NCI-H1694 (cell line): ENCODE measurements at places on chromosomes 6 and 20.

DNA sequence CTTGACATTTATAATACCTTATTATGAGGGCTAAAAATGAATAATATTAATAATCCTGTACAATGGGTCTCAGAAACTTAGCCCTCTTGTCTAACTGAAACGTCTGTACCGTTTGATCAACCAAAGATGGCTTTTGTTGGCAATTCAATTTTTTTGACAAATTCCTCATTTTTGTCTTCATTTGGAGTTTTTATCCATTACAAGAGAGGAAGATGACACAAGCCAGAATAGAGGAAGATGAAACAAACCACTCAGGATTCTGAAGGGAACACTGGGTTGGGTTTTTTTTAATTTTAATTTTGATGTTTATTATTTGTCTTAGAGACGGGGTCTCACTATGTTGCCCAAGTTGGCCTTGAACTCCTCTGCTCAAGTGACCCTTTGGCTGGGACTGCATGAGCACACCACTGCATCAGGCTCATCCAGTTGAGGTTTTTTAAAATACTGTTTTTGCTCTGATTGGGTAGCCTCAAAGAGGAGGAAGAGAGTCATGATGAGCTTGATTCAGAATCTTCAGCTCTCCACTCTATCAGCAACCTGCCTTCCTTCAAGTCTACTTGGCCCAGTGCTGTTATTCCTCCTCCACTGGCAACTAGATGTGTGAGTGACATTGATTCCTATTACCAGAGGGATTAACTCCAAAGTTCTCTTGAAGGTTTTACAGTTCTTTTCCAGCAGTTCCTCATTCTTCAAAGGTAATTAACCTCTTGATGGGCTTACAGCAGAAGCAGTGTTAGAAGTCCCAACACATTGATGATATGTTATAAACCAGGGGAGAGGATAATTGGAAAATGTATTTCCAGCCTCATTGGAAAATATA lies 71.3 kb downstream of the ATXN1 start:
- no peak for DNase-seq

GRCh38 chr20:20827992-20828597 lies 115.7 kb upstream of the RALGAPA2 start:
- DNase-seq, result no peak

GRCh38 chr6:149137594-149137993 lies 179.9 kb upstream of the TAB2 start:
- no peak for DNase-seq

DNA sequence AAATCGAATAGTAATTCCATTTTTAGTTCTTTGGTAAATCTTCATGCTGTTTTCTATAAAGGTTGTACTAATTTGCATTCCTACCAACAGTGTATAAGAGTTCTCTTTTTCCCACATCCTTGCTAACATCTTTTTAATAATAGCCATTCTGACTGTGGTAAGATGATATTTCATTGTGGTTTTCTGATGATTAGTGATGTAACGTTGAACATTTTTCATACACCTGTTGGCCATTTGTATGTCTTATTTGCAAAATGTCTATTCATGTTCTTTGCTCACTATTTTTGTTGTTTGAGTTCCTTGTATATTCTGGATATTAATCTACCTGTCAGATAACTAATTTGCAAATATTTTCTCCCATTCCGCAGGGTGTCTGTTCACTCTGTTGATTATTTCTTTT lies 64.5 kb downstream of the LIN28B start:
- no peak for DNase-seq

DNA sequence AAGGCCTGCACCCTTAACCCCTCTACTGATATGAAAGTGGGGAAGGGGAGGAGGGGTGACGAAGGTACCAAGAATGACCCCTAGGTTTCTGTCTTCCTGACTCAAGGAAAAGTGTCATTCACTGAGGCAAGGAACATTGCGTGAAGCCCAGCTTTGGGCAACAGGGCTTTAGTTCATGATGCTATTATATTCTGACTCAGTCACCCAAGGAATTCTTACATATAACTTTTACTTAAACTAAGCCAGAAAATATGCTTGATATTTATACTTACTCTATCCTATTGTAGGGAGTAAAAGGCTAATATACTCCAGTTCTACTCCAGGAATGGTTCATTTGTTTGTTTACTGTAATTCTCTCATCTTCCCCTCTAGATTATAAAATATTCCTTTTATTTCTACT lies 60.5 kb downstream of the DOP1A start:
- no peak for DNase-seq

- no peak for DNase-seq
These were observed 123.7 kb downstream of the IRF4 start for GRCh38 chr6:515267-515666.

DNA sequence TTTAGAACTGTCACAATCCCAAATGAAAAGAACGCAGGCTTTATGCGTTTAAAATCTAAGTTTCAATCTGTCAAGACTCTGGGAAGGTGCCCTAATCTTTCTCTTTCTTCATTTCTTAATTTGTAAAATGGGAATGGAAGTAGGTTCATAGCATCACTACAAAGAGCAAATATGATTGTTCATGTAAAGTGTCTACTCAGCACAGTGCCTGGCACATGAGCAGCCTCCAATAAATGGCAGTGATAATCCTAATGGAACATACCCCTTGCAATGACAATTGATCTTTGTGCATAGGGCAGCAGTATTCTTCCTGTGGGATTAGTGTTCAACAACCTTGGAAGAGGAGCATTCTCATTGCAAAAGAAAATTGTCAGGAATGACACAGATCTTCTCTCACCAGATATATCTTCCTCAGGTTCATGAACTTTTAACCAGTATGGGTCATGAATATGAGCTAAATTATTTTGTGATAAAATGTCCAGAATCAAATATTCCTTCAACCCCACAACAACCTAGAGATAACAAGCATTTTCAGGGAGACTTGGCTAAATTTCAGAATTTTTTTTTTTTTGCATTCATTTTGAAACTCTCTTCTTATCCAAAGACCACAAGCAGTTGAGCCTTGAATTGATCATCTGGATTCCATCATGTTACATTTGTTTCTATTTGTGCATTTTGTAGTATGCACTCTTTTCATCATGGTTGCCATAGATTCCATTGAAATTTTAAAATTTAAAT lies 149.1 kb downstream of the TBX18 start:
- DNase-seq, result no peak

DNA sequence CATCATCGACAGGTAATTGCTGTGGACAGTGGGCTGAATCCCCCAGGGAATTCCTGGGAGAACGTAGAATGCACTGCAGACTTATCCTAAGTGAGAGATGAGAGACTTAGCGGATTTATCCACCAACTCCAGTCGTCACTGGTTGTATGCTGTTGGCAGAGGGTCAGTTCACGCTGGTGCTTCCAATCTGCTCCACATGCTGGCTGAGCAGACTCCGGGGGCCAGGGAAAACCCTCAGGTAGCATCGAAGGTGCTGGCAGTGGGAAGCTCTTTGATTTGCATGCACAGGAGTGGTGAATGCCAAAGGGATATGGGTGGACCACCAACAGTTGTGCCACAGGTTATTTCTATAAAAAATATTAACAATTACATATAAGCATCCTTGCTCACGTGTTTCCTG lies 20.2 kb downstream of the TTLL9 start:
- DNase-seq, result no peak

- DNase-seq, result no peak
These were observed 40.2 kb upstream of the NEDD9 start for GRCh38 chr6:11272491-11273192.

GRCh38 chr20:37535443-37536132 lies 7.9 kb upstream of the BLCAP start:
- no peak for DNase-seq

DNA sequence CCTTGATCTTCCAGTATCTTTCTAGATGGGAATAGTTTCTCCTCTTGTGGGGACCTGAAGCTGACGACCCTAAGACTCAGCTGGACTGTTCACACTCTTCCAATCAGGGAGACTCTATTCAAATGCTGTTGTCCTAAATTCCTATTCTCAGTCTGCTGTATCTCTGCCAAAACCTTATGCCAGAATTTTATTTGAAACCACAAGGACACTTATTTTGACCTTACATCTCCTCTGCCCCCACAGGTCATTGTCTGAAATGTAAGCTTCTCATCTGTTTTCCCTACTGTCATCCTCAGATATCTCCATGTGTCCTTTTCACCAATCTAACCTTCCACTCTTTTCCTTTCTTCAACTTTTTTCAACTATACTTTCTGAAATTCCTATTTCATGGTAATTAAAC lies 289.5 kb upstream of the SGK1 start:
- no peak for DNase-seq

GRCh38 chr6:107833136-107833535 lies 9.0 kb upstream of the SCML4 start:
- no peak for DNase-seq

DNA sequence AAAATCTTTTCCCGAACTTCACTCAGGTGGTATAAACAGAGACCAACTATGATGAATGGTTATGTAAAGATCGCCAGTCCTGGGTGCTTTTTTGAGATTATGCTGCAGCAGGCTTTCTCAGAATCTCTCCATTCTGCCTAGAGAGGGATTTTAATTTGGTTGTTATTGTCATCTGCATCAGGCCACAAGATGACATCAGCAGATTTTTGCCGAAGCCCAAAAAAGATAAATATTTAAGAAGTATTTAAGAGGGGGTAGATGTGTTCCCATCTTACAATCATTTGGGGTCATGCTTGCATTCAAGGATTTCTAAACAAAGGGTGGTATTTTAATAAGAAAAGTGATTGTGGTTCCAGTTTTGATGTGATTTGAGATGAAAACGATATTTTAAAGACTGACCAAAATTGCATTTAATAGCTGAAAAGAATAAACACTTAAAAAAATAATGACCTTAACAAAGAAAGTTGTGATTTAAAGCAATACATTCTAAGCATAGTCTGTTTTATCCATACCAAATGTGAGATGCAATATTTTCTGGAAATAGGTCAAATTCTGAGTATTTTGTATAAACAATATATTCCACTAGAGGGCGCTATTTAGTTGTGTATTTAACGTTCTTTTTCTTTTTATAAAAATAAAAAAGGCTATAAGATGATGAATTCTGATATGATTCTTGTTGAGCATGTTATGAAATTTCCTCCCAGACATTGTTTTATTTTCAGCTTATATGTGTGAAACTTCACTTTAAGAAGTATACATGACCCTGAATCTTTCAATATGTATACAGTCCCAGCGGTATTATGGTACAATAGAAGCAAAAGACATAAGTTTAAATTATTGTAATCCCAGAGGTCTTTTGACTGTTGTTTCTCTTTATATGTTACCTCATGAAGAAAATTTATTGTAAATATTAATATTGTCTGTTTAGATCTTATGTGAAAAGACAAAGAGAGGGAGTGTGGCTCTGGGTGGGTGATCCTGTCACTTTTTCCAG lies 51.0 kb upstream of the ZFP64 start:
- DNase-seq, result peak; percentile 37

DNA sequence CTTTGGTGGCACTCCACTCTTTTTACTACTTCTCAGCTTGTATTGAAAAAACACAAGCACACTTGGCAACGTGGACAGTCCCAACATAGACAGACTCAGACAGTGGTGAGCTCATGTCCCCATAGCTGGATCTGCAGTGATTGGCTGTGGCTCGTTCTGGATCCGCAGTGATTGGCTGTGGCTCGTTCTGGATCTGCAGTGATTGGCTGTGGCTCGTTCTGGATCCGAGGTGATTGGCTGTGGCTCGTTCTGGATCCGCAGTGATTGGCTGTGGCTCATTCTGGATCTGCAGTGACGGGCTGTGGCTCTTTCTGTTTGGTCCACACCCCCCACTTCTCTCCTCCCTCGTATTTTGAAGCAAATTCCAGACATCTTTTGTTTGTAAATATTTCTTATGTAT lies 28.0 kb downstream of the OSBPL2 start:
- no peak for DNase-seq

- DNase-seq, result no peak
These were observed 62.8 kb downstream of the PHACTR3 start for GRCh38 chr20:59667131-59667530.

DNA sequence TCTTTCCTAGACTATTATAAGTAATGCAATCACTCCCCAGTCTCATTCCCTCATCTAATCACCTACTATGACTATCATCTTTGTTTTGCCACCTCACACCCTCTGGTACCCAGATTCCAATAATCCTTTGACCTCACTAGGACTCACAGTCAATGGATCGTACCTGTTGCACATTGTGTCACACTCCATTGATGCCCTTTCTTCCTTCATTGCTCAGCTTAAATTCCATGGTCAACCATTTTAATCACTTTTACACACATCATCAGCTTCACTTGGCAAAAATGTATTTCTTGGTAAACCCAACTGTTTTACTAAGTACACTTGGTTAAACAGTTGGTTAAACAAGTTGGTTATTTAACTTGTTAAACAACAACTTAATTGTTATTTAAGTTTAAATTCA lies 44.0 kb downstream of the CEP162 start:
- no peak for DNase-seq

- no peak for DNase-seq
These were observed 32.7 kb downstream of the SLX4IP start for GRCh38 chr20:10467681-10468339.

- no peak for DNase-seq
These were observed 848.8 kb downstream of the TFAP2A start for GRCh38 chr6:9566096-9566495.

DNA sequence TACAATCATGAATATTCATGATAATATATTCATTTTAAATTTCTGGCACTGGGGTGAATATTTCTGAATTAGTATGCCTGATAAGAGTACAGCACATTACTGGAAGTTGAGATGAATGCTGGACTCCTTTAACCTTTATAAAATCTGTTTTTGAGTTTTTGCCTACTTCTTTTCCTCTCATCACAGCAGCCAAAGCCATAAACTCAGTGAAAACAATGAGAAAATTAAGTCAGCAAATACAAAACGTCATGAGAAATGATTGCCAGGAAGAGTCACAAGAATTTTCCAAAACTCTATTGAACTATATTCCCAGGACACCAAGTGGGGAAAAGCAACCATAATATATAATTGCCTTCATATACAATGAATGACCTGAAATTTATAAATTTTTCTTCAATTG lies 837.6 kb downstream of the TBC1D32 start:
- no peak for DNase-seq

- DNase-seq, result no peak
These were observed 21.0 kb downstream of the LATS1 start for GRCh38 chr6:149696901-149697300.

GRCh38 chr6:111406200-111406721 lies 76.8 kb downstream of the REV3L start:
- DNase-seq, result no peak

GRCh38 chr20:4086771-4087687 lies 71.7 kb upstream of the RNF24 start:
- DNase-seq, result no peak

DNA sequence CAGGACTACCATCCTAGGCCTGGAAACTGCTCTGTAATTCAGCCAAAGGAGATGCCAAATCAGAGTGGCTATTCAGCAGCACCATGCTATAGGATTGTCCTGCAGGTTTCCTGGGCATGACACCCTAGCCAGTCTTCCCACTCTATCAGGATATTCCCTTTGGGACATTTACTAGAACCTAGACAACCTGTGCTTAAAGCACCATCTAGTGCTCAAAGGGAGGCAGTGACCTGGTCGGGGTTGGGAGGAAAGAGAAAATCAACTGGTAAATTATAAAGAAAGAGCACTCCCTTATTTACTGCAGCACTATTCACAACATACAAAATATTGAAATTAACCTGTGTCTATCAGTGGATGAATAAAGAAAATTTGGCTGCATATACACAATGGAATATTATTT lies 67.2 kb upstream of the SMLR1 start:
- no peak for DNase-seq

GRCh38 chr6:128763599-128764300 lies 119.2 kb upstream of the LAMA2 start:
- no peak for DNase-seq
